Left lobe of liver (tissue), 2 donors: ENCODE measurements at places on chromosomes 2 and 18. TPM values are rescaled to one million over a fixed set of nuclear protein-coding genes. Genes with fewer than 3 reads are reported as not detected.
A peak's percentile ranks its signal among the peaks of the same experiment; 100 is the strongest.

MSH2 gene
- 3.3 TPM for total RNA-seq

GPR45 gene
- total RNA-seq, result not detected

C1QL2 gene
- not detected for total RNA-seq

DNA sequence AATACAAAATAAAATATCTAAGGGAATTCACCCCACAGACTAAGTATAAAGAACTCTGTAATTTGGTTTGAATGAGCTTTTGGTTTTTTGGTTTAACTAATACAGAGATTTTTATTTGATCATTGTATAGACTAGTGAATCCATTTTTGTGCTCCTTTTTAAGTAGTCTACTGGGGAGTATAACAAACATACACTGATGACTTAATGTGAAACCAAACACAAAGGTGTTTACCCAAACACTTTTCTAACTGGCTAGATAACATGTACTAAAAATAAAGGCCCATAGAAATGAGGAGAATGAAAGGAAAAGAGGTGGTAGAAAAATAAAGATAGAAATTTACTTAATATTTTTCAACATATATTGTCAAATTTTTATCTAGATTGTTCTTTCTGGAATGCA lies 146.0 kb downstream of the NRXN1 start:
- DNase-seq, result no peak

DNA sequence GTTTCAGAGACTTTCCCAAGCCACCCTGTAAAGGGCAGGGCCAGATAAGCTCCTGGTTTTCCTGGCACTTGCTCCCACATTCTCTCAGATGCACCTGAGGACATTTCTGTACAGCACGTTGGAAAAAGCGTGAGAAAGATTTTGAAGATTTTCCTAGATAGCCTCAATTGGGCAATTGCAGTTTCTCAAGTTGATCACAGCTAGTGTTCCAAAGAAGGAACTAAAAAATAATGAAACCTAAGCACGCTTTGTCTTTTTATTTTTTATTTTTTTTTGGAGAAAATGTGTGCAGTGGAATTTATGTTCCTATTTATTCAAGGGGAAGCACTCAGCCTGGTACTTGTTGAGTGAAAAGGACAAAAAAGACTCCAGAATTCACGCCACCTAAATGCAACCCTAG lies 429.1 kb downstream of the RNF144A start:
- DNase-seq, result no peak

DNA sequence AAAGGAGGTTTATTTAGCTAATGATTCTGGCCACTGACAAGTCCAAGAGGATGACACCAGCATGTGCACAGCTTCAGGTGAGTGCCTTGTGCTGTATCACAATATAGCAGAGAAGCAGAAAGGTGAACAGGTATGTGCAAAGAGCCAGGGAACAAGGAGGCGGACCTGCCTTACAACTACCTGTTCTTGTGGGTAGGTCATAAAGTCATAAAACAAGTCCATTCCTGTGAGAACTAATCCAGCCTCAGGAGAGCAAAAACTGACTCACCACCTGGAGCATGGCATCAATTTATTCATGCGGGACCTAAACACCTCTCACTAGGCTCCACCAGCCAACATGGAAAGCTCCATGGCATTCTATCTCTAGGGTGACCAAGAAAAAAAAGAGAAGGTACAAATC lies 234.2 kb downstream of the ASXL3 start:
- no peak for DNase-seq

DNA sequence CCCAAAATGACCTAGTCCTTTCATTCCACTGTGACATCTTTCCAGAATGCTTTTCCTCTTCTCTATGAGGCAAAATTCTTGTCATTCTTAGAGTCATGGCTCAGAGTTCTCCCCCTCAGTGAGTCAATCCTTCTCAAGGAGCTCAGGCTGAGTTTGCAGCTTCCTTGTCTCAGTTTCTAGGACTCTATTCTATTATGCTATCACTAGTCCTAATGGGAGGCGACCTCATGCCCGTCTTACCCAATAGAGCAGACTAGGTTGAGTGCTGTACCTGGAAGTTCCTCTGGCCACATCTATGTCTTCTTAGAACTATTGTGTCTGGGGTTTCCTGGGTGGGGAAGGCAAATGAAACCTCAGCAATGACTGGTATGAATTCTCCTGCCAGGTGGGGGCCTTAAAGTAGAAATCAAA lies 51.5 kb downstream of the HAUS1 start:
- DNase-seq, result no peak

DNA sequence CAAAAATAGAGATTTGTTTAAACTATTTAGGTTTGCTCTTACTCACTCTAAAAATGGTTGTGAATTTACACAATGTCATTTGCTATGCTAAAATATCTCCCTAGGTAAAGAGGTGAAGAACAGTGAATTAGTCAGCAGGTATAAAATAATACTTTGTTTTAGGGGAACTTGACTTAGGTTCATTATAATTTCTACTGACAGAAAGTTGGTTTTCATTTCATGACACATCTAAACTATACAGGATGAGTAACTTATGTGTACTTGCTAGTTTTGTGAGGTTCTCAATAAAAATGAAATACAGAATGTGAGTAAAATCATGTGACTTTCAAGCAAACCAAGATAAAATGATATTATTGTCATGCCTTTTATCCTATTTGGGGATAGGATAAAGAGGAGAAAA lies 66.0 kb downstream of the DIS3L2 start:
- no peak for DNase-seq

DNA sequence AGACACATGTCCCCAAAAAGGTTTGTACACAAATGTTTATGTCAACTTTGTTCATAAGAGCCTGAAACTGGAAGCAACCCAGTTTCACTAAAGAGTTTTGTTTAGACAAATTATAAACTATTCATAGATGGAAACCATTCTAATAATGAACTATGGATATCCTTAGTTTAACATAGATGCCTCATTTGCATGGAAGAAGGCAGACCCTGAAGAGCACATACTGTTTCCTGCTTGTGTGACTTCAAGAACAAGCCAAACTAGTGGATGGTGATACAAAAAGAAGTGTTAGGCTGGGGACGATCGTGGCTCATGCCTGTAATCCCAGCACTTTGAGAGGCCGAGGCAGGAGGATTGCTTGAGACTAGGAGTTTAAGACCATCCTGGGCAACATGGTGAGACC lies 48.1 kb downstream of the ACOXL start:
- DNase-seq, result no peak

DNA sequence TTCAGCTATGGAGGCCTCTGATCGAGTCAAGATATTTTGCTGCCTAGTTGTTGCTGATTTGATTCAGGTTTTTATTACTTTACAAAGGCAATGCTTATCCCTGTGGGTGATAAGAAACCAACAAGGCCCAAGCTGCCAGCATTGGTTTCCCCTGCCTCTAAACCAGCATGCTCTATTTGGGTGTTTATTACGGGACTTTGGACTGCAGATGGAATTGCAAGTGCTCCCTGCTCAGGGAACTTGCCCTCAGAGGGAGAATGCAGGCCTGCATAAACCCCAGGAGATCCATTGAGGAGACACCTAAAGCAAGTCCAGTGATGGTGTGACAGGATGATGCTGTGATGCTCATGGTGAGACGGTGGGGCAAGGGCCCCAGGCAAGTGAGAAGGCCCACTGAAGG lies 172.1 kb downstream of the VAPA start:
- DNase-seq, result no peak

DNA sequence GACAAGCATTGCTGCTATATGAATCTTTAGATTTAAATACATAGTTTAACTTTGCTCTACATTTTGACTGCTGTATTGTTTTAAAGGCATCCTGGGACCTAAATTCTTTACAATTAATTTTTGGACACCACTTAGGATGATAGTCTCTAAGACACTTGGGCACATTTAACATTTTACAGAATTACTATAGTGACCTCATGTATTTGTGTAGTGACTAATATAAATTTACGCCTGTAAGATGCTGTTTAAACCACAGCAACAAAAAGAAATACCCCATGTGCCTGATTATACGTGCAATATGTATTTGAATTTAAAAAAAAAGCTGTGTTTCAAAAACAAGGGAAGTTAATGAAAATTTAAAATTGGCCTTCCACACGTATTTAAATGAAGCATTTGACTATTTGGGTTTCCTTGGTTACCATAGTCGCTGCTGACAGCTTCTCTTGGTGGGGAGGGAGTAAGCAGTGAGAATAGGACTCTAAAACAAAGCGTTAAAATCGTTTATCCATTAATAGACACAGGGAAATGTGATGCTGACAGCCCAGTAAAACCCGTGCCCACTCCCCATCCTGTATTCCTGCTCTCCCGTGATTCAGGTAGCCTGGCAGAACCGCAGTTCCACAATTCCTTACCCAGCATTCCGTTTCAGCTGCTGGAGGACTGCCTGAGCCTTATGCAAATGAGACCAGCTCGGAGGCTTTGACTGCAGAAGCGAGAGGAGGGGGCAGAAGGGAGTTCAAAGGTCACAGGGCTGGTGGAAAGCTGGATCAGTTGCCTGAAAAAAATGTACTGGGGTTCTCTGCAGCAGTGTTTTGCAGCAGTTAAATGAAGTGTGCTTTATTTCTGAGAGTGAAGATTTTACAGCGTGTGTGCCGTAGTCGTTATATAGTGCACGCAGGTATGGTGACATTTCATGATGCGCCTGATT lies 104.3 kb downstream of the CSRNP3 start:
- peak; percentile 79 for DNase-seq

SLC23A3 gene
- total RNA-seq, result 2.8 TPM

DNA sequence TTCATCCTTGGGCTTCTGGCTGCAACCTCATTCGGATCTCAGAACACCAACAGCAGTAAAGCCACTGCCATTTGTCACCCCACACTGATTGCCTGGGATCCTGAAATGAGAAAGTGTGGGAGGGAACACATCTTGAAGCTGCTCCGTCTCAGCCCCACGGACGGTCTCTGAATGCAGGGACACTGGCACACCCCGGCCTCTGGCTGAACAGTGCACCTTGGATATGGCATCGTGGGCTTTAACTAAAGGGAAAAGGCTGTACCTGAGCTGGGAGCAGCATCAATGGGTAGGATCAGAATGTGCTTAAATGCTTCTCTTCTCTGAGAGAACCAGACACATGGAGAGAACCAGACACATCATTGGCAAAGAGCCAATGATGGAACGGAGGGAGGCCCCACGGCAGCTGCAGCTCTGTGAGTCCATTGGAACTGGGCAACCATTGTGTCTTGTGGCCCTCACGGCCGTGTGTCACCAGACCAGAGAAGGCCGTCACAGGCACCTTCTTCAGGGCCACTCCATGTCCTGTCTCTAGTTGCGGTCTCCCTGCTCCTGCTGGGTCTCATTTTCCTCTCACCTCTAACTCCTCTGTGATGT lies 193.4 kb upstream of the MYT1L start:
- no peak for DNase-seq

GRCh38 chr2:173221132-173221695 lies 133.5 kb upstream of the CDCA7 start:
- no peak for DNase-seq

GRCh38 chr2:50753234-50753633 lies 278.7 kb downstream of the NRXN1 start:
- DNase-seq, result no peak

GRCh38 chr2:44237221-44237620 lies 38.1 kb upstream of the SLC3A1 start:
- DNase-seq, result no peak

DNA sequence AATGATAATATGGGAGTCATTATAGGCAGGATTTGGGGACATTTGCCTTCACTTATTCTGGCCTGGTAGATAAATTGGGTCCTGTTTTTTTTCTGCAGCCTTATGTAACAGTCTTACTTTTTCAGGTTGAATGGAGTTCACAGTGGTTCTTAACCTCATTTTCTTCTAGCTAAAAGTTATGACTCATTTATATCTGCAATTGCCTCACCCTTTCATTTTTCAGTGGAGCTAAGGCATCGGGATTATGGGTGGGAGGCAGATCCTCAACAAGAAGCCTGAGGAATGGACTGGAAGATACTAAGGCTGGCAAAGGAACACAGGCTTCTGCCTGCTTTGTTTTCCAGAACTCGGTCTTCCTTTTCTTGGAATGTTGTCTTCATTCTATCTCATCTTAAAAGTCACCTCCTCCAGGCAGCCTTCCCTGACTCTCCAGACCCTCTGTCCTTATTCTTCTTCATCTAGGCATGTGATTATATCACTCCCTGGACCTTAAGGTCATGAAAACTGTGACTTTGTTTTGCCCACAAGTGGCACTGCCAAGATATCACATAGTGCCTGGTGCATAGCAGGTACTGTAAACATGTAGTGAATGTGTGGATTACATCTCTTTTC lies 41.0 kb upstream of the ACSL3 start:
- no peak for DNase-seq

CHPF gene
- total RNA-seq, result 55.1 TPM

PSMG2 gene
- 27.0 TPM for total RNA-seq

DNA sequence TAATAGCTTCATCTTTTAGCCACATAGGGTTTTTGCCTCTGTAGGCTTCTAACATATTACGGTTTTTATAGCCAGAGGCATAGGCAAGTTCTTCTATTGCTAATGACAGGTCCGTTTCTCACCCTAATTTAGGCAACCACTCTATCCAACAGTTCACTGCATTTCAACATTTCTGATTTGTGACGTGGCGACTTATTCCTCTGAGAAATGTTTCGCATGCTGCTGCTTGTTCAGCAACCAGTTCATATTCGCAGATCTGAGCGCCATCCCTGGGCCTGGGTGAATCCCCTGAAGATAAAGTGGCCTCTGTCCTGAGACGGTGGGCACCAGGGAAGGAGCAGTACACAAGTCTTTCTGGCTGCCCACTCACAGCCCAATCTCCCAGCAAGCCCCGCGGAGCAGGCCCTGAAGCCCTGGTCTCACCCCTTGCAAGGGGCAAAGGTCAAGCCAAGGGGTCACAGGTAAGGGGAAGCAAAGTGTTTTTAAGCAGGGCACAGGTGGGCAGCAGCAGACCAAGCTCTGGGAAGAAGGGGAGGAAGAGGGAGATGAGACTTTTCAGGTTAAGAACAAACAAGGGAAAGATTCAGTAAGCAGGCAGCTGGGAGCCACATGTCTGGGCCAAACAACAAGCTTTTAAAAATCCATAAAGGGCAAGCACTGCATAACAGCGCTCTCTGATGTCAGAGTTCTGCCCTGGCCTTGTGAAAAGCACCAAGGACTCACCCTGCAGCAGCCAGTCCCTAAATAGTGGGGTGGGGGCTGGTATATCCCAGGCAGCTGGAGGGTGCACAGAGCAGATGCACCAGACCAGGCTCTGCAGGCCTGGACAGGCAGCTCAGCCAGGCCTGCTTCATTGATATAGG lies 10.8 kb upstream of the COX7A2L start:
- no peak for DNase-seq

- no peak for DNase-seq
Measured at GRCh38 chr18:44893045-44893706, 212.5 kb downstream of the SETBP1 start.

- DNase-seq, result no peak
Measured at GRCh38 chr2:71004857-71005256, 10.2 kb upstream of the TEX261 start.

CPO gene
- total RNA-seq, result 0.38 TPM

UPP2 gene
- total RNA-seq, result 0.91 TPM

DNA sequence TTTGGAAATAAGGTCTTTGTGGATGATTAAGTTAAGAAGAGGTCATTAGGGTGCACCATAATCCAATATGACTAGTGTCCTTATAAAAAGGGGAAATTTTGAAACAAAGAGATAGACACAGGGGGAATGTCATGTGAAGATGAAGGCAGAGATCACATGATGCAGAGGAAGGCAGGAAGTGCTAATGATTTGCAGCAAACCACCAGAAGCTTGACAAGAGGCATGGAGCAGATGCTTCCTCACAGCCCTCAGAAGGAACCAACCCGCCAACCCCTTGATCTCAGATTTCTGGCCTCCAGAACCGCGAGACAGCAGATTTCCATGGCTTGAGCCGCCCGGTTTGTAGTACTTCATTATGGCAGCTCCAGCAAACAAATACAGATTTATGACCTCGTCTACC lies 17.4 kb upstream of the SMARCAL1 start:
- DNase-seq, result no peak

ADRA2B gene
- total RNA-seq, result 11.4 TPM

GRCh38 chr2:236164201-236164924 lies 3.8 kb downstream of the GBX2 start:
- no peak for DNase-seq
